Activated T-helper 1 cell treated with Interleukin-2 at 50 U/mL for 16 hours (primary cell): ENCODE measurements at places on chromosomes 3 and 15.
A peak's percentile ranks its signal among the peaks of the same experiment; 100 is the strongest.

DNA sequence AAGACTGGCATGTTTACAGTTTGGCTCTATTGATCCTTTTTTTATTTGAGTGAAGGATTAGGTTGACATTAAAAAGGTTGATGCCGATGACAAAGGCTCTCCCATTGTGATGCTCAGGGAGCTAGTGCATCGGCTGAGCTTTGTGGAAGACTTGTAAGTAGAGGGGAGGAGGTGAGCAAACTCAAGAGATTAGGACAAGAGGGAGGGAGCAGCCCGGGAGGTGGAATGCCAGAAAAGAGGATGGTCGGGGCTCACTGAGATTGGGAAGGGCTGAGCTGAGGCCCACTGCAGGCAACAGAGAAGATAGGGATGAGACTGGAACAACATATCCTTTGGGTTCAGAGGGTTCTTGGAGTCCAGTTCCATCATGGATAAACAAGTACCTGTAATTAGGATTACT lies 26.5 kb upstream of the PSMD6 start:
- DNase-seq, result no peak

- DNase-seq, result no peak
Observed at GRCh38 chr3:62798000-62798399, 77.2 kb downstream of the CADPS start.

GRCh38 chr15:67253101-67253500 lies 1.4 kb downstream of the AAGAB start:
- DNase-seq, result no peak

- DNase-seq, result no peak
Observed at GRCh38 chr15:65041787-65042186, 3.4 kb upstream of the SLC51B start.

DNA sequence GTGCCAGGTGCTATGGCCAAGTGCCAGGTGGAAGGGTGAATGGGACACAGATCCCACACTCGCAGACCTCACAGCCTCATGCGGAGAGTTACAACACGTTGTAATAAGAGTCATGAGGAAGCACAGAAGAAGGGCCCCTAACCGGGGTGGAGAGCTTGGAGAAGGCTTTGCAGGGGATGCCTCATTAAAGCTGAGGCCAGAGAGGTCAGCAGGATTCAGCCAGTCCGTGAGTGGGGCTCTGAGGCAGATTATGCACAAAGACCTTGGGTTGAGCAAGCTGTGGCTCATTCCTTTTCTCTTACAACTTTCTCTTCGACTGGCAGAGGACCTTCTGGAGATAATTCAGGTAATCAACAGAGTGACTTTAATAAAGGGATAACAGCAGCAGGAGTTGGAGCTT lies 65.3 kb upstream of the SNRK start:
- DNase-seq, result no peak

DNA sequence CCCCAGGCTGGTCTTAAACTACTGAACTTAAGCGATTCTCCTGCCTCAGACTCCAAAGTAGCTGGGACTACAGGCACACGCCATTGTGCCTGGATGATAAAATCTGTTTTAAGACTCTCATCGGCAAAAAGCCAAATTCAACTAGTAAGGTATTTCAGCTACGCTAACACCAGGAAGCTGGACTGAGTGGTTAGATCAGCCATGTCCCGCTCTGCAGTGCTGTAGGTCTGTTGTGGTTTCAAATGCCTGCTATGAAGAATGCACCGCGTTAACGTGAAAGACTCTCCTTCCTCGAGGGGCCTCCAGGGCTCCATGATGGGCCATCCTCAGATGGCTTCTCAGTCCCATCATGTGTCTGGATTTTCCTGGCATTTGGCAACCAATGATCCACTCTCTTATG lies 70.2 kb downstream of the PCOLCE2 start:
- no peak for DNase-seq

GRCh38 chr15:22262613-22263020 lies 182.3 kb downstream of the OR4M2 start:
- peak; percentile 26 for DNase-seq

- DNase-seq, result no peak
Observed at GRCh38 chr3:190281308-190282051, 40.8 kb downstream of the CLDN1 start.

- no peak for DNase-seq
Observed at GRCh38 chr15:56927816-56928215, 9.4 kb downstream of the TCF12 start.

GRCh38 chr3:149479621-149480325 lies 5.3 kb downstream of the TM4SF4 start:
- DNase-seq, result no peak

DNA sequence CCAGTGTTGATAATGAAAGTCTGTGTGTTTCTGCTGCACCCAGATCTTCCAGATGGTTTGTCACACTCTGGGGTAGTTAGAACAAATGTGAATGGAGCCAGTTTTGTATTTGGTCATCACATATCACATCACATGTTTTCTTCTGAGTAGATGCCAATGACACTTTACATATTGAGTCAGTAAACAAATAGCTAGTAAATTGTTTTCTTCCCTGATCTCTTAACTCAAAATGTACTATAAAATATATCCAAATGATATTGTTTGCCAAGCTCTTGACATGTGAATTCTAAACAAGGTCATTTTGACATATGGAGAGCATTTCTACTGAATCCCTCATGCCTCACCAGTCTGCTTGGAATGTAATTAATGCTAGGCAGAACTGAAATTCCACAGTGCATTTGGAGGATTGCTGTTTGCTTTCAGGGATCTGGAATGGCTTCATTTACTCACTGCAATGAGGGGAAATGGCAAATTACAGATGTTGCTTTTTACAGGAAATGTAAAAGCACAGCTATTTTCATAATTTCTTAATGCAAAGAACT lies 45.0 kb downstream of the PDHB start:
- DNase-seq, result no peak

DNA sequence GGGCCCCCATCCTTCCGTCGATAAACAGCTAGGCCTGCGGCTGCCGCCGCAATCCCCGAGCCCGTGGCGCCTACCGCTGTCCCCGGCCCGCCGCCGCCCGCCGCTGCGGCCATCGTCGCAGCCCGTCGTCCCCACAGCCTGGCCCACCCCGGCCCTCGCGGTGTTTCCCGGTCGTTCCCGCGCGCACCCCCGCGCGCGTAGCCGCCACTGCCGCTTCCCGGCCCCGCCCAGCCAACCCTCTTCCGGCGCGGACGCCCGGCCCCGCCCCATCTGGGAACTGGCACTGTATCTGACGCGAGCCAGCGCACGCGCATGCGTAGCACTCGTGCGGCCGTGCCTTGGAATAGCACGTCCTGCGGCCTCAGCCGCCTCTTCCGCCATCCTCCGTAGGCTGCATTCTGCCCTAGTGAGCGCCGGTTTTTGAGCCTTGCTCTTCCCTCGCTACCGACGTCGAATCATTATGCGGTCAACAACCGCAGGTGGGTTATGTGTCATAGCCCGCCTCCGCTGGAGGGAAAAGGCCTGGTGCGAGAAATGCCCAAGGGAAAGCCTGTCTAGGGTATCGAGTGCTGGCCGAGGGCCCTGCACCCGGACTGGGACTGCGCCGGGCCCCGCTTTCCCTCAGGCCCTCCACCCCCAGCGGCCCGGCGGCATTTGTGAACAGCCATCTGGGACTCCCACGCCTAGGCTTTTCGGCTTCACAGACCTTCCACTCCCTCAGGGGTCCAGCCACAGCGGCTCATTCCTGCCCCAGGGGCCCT lies at the start of gene SMARCC1:
TSS of gene SMARCC1 (minus strand) at position 209 of the 761 bp plus-strand sequence. CDS start at position 113, 96 bp downstream.
- peak; percentile 97 for DNase-seq

- no peak for DNase-seq
Observed at GRCh38 chr3:179304605-179305004, 18.2 kb upstream of the ZNF639 start.

DNA sequence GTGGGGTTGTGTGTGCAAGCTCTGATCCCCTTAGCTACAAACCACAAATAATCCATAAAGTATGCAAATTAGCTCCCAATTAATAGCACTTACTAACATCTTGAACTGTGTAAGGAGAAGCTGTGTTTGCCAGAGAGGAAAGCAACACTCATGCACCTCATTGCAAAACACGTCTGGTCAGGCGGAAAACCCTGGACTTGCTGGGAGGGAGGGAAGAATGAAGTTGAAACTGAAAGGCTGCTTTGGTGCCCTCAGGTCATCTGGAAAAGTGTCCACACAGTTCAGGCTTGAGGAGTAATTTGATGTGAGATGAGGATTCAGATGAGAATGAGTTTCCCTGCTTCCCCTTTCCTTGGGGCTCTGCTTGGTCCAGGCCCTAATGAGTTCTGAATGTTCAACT lies 185.5 kb upstream of the ANKRD28 start:
- no peak for DNase-seq

DNA sequence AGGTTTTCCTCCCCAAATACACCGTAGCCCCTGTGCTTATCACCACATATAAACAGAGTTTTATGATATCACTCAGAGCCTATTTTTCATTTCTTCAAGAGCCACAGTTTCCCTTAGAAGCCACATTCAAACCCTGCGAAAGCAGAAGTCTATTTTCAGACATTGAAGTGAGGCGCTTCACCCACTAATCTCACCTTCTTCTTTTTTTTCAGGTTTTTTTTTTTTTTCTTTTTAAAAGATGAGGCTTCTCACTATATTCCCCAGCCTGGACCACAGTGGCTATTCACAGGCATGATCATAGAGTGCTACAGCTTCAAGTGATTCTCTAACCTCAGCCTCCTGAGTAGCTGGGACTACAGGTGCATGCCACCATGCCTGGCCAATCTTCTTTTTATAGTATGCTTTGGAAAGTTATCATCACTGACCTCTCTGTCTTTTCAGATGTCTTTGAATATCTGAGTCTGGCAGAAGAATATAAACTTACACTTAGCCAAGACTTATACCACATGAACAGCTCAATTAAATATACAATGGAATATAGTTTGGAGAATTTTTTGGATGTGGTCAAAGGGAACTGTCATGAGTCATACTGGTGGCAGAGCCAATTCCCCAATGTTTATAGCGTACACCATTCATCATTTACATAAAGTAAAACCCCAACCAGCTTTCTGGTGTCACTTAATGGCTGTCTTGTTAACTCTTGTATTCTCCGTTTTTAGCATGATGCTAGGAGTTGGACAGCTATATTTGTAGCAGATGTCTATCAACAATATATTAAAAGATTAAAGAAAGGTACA lies 59.7 kb upstream of the CCDC50 start:
- DNase-seq, result no peak

DNA sequence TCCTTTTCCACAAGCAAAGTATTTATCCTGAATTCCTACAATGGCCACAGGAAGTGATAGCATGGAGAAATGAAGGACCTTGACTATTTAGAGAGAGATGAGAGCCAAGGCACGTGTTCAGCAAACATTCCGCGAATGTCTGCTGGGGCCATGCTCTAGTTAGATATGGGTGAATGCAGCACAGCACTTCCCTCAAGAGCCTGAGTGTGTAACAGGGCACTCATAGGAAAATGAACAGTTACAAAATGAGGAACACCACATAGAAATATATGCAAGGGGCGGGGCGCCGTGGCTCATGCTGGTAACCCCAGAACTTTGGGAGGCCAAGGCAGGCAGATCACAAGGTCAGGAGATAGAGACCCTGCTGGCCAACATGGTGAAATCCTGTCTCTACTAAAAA lies 406.9 kb downstream of the NR2F2 start:
- DNase-seq, result no peak

DNA sequence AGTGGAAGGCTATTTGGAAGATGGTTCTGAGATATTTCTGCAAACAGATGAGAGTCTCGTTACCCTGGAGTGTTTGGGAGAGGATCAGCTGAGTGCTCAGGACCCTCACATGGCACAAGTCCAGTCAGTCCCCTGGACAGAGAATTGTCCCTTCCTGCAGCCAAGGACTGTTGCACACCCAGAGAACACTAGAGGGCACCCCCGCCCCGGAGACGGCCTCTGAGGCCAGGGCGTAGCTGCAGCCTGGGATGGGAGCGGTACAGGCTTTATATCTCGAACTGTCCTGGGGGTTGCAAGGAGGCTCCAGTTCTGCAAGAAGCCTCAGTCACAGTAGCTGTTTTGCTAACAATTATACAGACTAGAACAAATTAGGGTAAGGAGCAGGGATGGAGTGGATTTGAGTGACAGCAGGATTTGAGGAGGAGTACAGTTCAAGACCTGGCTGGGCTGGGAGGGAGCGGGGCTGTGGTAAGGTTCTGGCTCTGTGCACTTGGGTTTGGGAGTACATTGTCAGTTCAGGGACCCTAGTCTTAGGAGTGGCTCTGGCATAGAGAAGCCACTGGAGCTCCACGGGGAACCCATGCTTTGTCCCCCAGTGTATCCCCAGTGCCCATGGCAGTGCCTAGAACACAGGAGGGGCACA lies 67.6 kb upstream of the HACD2 start:
- DNase-seq, result no peak

DNA sequence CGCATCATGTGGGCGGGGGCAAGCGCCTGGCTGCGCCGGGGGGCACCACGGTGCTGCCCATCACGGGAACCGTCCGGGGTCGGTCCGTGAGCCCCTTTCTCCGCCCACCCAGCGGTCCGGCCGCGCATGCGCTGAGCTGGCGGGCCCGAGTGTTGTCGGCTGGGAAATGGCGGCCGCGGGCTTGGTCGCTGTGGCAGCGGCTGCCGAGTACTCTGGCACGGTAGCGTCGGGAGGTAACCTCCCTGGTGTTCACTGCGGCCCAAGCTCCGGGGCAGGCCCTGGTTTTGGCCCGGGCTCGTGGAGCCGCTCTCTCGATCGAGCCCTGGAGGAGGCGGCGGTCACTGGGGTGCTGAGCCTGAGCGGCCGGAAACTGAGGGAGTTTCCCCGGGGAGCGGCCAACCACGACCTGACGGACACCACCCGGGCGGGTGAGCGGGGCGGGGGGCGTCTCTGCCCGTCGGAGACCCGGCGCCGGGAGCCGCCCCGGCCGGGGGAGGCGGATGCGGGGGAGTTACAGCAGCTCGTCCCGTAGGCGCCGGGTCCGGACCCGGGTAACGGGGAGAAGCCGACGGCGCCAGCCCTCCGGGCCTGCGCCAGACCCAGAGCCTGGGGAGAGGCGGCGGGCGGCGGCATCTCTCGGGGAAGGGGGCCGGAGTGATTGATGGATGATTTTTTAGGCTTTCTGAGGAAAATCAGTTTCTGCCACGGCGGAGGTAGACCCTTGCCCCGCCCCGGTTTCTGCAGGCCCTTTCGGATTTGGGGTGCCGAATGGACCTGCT lies at the start of gene LRCH3:
TSS of gene LRCH3 (plus strand) at position 142 of the 779 bp plus-strand sequence. CDS start at position 167, 25 bp downstream.
- peak; percentile 74 for DNase-seq
